ENCODE measurements at places on chromosomes 5 and 9. TPM values are rescaled to one million over a fixed set of nuclear protein-coding genes. Genes with fewer than 3 reads are reported as not detected.
A peak's percentile ranks its signal among the peaks of the same experiment; 100 is the strongest.

Gene SPINK7
- total RNA-seq, result 138 TPM

GRCh38 chr9:34046784-34047379 is 1.8 kb downstream of the UBAP2 start:
- peak; percentile 51 for ATAC-seq

DNA sequence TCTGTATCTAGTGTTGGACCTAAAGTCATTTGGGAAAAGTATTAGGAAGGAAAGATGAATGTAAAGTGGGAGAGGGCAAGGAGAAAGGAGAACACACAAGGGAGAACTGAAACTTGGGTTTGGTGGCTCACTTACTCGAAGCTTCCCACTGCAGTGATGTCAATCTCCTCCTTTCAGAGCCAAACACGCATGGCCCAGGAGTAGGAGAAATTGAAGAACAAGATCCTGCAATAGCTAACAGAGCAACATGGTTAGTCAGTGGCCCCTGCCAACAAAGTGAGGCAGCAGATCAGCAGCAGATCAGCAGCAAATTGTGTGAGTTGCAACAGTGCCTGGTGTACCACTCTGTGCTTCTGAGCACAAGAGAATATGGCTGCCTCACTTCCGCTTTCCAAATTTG is 366.4 kb downstream of the PSAT1 start:
- no peak for ATAC-seq

- ATAC-seq, result peak; percentile 84
Measured at GRCh38 chr9:23606107-23606506, 219.9 kb downstream of the ELAVL2 start.

Gene ZFP2
- 0.08 TPM for total RNA-seq

Gene NUTM2F
- not detected for total RNA-seq

GRCh38 chr9:19028835-19029451 is 4.1 kb downstream of the SAXO1 start:
- ATAC-seq, result peak; percentile 54

- ATAC-seq, result no peak
Measured at GRCh38 chr9:122204491-122204890, 24.3 kb downstream of the LHX6 start.

Gene PCDHB4
- 0.52 TPM for total RNA-seq

DNA sequence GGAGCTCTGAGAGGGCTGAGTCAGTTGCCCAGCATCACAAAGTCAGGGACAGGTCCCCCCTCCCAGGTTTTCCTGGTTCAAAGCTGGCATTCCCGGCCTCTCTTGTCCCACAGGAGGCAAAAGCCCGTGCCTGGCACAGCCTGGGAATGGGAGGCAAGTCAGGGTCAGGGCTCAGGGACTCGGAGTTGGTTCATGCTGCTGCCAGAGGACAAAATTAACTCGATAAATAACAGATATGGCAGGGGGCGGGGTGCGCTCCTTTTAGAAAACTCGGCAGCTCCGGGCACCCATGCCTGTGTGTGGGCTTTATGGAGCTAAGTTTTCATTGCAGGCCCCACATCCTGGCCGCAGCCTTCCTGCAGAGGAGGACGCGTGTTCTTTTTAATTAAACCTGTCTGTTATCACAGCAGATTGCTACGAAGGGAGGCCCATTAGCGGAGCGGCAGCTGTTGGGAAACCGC is 62.8 kb upstream of the LMX1B start:
- no peak for ATAC-seq

DNA sequence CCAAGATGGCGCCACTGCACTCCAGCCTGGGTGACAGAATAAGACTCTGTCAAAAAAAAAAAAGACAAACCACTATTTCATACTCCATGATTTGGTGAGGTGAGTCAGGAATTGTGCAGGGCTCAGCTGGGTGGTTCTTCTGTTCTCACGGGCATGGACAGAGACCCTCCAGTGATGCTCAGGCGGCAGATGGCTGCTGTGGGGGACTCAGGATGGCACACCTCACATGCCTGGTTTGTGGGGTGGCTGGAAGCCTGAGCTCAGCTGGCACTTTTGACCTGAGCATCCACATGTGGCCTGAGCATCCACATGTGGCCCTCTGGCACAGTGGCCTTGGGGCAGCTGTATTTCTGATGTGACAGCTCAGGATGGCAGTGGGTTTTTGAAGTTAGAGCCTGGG is 217.2 kb downstream of the IRX2 start:
- ATAC-seq, result no peak

DNA sequence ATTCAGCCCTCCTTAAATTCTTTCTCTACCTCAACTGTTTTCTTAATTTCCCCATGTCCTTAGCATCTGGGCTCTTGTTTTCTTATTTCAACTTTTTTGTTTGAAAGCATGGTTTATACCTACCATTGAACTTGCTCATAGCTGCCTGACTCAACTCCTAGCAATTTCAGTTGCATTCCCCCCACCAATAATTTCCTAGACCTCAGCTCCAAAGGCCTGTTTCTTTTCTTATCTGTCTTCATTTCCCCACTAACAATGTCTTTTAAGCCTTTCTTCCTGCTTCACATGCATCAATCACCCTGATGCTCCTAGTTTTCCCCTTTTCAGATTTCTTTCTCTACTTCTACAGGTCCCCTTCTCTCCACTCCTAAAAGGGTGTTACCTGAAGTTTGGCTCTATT is 129.7 kb upstream of the PDE4D start:
- no peak for ATAC-seq

DNA sequence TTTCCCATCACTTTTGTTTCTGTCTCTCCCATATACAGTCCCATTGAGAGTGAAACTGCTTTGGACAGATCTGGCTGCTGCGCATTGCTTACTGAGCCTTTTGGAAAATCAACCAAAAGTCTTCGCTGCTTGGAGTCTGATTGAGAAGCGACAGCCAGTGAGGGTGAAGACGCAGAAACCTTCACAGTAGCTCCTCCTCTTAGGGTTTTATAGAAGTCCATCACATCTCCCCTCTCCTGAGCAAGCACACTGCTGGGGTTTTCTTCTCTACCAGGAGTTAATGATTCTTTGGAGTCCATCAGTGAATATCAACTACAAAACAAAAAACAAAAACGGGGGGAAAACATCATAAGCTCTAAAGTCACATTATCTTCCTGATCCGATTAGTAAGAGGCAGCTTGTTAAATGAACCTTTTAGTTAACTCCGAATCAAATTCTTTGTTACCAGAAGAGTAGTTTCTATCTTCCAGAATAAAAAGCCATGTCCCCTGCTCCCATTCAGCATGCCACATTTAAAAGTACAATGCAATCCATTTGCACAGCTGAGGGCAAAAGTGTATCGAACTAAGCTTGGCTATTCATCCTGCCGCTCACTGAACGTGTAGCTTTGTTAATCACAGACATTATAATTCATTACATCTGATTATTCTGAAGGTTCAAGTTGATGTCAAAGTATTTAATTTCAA is 2.8 kb downstream of the NR3C1 start:
- ATAC-seq, result no peak

- ATAC-seq, result no peak
Measured at GRCh38 chr5:135862744-135863143, 28.3 kb downstream of the SLC25A48 start.

DNA sequence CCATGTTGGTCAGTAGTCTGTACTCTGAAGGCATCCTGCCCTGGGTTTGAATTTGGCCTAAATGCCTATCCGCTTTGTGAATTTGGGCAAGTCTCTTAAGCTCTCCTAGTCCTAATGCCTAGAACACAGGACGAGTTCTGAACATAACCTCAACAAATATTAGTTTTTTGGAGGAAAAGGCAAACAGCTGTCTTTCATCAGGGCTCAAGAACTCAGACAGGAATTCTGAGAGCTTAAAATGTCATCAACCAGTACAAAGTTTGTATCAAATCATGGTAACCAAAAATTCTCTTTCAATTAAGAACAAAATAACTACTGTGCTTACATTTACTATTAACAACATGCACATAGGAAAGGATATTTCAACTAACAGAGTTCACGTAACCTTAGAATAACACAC is 182.5 kb upstream of the PPP1R2B start:
- no peak for ATAC-seq

Gene ANGPTL2
- 2.1 TPM for total RNA-seq

Gene JMY
- total RNA-seq, result 6.7 TPM

Gene ELOVL7
- total RNA-seq, result 5.3 TPM

GRCh38 chr5:55306641-55307382 is 682 bp downstream of the DHX29 start:
- ATAC-seq, result no peak

DNA sequence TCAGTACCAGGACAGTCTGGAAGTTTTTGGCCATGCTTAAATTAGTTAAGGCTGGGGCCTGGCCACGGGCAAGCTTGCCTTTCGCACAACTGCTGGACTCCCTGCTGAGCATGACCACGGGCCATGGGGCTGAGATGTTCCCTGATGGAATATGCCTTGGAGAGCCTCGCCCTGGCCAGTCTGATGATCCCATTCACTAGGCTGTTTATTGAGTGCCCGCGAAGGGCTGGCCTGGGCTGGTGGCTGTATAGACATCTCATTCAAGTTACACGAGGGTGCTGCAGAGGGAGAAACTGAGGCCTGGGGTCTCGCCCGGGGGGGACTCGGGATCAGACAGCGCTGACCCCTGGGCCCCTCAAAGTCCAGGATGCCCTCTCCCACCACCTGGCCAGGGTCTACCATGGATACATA is 7.8 kb upstream of the RXRA start:
- no peak for ATAC-seq

Gene GABRA6
- not detected for total RNA-seq

- no peak for ATAC-seq
Measured at GRCh38 chr5:149735066-149735465, 5.0 kb downstream of the PPARGC1B start.

Gene SLIT3
- total RNA-seq, result 3.5 TPM

DNA sequence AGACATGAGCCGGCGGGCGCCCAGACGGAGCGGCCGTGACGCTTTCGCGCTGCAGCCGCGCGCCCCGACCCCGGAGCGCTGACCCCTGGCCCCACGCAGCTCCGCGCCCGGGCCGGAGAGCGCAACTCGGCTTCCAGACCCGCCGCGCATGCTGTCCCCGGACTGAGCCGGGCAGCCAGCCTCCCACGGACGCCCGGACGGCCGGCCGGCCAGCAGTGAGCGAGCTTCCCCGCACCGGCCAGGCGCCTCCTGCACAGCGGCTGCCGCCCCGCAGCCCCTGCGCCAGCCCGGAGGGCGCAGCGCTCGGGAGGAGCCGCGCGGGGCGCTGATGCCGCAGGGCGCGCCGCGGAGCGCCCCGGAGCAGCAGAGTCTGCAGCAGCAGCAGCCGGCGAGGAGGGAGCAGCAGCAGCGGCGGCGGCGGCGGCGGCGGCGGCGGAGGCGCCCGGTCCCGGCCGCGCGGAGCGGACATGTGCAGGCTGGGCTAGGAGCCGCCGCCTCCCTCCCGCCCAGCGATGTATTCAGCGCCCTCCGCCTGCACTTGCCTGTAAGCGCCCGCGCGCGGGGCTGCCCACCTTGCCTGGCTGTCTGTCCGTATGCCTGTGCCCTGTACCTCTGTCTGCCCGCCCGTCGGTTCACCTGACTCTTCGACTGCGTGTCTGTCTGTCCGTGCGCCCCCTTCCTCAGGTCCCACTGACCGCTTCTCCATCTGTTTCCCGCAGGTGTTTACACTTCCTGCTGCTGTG is 412 bp downstream of the FGF18 start:
- ATAC-seq, result peak; percentile 36

- ATAC-seq, result peak; percentile 17
Measured at GRCh38 chr9:68705531-68706362, 707 bp downstream of the PIP5K1B start.

Gene CDH6
- 0.60 TPM for total RNA-seq

- ATAC-seq, result peak; percentile 73
Measured at GRCh38 chr5:138844125-138844461, 31.0 kb downstream of the LRRTM2 start.

DNA sequence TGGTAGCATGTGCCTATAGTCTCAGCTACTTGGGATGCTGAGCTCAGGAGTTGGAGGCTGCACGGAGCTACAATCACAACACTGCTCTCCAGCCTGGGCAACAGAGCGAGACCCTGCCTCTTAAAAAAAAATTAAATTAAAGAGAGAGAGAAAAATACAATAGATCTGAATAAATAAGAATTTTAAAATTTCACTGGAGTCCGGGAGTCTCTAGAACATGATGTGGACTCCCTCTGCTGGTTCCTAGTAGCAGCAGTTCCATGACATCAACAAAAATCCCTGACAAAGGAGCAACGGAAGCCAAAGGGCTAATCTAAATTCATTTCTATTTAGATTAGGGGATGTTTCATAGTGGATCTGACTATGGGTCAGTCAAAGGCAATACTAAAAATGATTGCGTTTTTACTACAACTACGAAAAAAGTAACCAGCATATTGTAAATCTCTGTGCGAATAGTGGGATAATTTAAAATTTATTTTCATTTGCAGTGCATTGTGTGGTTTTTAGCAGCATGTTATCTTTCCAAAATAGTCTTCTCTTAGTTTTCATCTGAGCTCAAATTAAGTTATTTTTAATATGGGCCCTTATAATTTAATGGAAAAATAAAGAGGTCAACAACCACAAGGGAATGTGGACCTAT is 6.7 kb downstream of the INIP start:
- no peak for ATAC-seq

Gene RUFY1
- total RNA-seq, result 30.6 TPM

- ATAC-seq, result no peak
Measured at GRCh38 chr5:137880313-137880712, 8.9 kb upstream of the PKD2L2 start.

GRCh38 chr9:38164659-38165221 is 95.7 kb upstream of the SHB start:
- peak; percentile 48 for ATAC-seq

Gene TMEM203
- 24.8 TPM for total RNA-seq

- ATAC-seq, result no peak
Measured at GRCh38 chr5:139342423-139342723, 719 bp downstream of the PAIP2 start.

DNA sequence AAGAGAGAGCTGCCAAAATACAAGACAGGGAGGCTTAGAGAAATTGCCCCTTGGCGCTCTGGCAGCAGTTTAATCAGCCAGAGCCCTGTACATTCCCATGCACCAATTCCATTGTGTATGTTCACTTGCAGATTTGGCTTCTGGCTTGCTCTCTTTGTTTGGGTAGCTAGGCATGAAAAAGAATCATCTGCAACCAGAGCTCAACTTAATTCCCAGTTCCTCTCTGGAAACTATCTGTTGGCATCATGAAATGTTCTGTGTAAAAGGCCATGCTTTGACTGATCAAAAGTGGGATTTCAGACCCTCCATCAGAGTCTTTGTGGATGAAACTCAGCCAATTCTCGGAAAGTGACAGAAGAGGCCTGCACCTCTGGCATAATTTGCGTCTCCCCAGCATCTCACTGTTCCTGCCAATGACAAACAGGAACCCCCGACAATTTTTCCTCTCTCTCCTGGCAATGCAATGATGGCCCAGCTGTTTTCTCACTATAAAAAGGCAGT is 53.8 kb upstream of the RAD23B start:
- no peak for ATAC-seq

Gene SYNPO
- 7.8 TPM for total RNA-seq

Gene ERAP2
- 1.3 TPM for total RNA-seq

Gene FAM221B
- total RNA-seq, result not detected

Data from esophagus mucosa (tissue), 1 donor.